ENCODE measurements at places on chromosomes 7 and 10.
A peak's percentile ranks its signal among the peaks of the same experiment; 100 is the strongest.

DNA sequence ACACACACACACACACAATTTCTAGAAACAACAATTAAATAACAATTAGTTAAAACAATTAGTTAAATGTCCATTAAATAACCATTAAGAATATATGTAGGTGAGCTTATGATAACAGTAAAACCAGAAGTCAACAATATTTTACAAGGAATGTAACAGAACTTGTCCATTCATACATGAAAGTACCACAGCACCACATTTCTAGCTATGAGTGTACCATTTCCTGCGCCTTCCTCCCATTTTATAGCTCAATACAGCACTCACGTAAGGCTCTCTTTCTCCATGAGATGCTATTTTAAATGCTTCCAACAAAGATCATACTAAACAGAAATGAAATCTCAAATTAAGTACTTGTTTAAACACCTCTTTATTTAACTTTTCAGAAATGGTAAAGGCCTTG, 367.3 kb upstream of the ZWINT start:
- DNase-seq, result no peak

- peak; percentile 31 for DNase-seq
These were observed 4.4 kb downstream of the CDK6 start for GRCh38 chr7:92831716-92832533.

DNA sequence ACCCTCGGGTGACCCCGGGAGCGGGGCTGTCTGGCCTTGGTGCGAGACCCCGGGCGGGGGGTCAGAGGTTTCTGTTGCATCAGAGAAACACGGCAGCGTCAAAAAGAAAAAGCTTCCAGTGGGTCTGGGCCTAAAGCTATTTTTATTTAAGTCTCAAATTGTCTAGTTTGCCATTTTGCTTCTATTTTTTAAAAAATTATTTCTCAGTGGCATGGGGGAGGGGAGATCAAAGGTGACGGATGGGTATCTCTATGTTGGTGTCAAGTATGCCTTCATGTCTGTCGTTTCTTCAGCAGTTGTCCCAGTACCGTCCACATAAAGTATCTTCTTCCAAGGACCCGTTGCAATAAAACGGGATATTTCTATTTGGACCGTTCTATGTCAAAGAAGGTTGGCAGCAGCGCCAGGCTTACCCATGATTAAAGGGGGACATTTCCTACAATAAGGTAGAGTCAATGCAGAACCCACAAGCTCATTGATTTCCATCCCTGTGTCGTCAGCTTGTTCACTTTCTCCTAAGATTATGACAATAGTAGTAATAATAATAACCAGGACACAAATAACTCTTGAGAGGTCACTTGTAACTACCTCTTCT, 26.0 kb upstream of the VAX1 start:
- DNase-seq, result no peak

DNA sequence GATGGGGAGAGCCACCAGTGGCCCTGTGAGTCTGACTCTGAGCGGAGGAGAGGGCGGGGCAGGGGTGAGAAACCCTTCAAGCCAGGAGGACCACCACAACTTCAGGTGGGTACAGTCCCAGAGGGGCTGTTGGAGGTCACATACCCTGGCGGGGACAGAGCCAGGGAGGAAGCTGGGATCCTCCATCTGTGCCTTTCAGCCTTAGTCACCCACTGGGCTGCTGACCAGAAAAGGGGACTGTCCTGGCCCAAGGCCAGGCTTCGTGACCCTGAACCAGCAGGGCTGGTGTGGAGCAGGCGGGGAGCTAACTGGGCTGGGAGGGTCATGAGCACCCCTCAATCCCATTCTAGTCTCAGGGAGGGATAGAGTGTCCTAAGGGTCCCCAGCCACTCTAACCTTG, 1.5 kb upstream of the CALHM3 start:
- no peak for DNase-seq

DNA sequence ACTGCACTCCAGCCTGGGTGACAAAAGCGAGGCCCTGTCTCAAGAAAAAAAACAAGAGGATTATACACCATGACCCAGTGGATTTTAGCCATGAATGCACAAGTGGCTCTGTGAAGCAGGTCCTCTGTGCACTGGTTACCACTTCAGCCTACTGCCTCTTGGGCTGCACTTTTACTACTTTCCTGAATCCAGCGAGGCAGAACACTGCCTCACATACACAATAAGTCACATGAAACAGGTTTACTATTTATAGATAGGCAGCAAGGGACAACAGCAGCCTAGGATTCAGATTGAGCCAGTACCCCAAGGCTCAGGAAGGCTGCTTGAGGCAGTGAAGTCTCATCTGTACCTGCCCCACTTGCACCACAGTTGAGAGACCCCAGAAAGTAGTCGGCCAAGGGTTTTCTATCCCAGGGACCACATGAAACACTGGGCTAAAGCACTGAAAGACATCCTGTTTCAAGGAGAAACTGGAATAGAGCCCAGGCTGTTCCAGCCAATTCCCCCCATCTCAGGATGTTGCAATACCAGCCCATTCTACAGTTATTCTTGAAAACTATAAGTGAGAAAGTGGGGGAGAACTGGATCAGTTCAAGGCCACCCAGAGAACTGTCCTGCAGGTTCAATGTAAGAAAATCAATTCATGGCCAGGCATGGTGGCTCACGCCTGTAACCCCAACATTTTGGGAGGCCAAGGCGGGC, 10.3 kb upstream of the OGDH start:
- no peak for DNase-seq

DNA sequence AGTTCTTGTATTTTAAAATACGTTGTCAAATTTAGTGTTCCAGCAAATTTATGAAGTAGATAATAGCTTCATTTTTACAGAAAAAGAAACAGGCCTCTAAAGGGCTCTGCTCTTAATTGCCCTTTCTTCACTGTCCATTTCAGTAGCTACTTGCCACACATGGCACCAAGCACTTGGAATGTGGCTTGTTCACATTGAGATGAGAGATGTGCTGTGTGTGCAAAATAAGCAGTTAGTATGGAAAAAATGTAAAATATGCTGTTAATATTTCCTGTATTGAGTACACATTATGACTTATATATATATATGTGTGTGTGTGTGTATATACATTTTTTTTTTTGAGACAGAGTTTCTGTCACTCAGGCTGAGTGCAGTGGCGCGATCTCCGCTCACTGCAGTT, 19.5 kb downstream of the RBM33 start:
- DNase-seq, result no peak

DNA sequence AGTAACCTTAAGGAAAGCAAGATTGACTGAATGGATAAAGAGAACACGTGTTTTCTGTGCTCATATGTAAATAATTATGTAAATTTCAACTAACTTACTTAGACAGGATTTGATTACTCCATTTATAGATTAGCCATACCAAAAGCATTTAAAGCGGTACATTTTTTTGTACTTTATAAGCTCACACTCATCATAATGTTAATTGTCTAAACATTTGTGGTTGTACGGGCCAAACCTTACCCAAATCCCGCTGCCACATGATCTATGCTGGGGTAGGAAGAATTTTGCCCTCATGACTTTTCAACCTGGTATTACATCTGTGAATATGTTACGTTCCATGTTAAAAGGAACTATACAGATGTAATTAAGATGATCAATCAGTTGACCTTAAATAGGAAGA, 29.1 kb downstream of the MKX start:
- DNase-seq, result peak; percentile 10

DNA sequence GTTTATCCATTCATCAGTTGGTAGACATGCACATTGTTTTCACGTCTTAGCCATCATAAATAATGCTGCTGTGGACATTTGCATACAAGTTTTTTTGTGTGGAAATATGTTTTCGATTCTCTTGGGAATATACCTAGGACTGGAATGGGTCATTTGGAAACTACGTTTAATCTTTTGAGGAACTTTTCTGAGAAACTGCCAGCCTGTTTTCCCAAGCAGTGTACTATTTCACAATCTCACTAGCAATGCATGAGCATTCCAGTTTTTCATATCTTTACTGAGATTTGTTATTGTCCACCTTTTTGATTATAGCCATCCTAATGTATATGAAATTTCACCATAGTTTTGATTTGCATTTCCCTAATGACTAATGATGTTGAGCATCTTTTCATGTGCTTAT, 95.7 kb upstream of the JAZF1 start:
- no peak for DNase-seq
